Vagina (tissue), 2 donors: ENCODE measurements at places on chromosomes 4 and X. TPM values are rescaled to one million over a fixed set of nuclear protein-coding genes. Genes with fewer than 3 reads are reported as not detected.

The TBX22 gene
- total RNA-seq = not detected

The HTR2C gene
- 1.7 TPM for total RNA-seq

The IDH3G gene
- 118 TPM for total RNA-seq

The PNCK gene
- total RNA-seq = 9.3 TPM

The NEIL3 gene
- total RNA-seq = 0.98 TPM

The MAGEC2 gene
- not detected for total RNA-seq

The PCDH7 gene
- total RNA-seq = 23.1 TPM

The HSFX2 gene
- total RNA-seq = not detected

DNA sequence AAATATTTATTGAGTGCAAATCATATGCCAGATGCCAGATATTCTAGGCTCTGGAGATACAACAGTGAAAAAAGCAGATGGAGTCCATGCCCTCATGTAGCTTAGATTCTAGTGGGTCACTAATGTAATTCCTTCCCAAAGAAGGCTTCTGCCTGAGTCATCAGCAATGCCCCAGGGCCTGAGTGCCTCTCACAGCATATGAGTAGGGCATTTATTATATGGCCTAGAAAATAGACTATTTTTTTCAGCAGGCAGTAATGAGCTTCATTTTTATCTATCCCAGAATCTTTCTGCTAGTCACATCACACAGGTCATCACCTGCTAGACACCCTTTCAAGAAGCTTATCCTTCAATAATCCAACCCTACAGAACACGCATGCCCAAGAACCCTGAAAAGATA, 22.3 kb downstream of the TMEM31 start:
- H3K27ac ChIP-seq = no peak overlapping the region
- no peak for DNase-seq
- H3K36me3 ChIP-seq = no peaks in the 10 kb centered on the region
- H3K4me1 ChIP-seq = no peaks in the 10 kb centered on the region

DNA sequence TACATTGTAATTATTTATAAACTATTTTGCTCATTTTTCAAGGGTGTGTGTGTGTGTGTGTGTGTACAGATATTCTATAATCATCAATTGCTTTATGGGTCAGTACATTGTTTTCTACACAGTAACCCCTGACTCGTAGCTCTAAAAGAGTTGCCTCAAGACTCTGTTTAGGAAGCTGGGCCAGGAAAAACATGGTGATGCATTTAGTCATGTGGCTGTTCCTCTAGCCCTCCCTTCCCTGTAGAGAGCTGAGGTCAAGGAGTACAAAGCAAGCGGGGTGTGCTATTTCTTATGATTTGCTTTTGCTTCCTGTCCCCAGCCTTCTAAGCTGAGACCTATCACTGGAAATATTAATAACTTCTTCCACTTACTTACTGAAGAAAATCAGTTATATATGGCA, 34.8 kb upstream of the SPANXD start:
- H3K27me3 ChIP-seq = no peaks in the 10 kb centered on the region
- H3K4me3 ChIP-seq = no peak overlapping the region
- DNase-seq = no peak
- no peaks in the 10 kb centered on the region for H3K4me1 ChIP-seq

- H3K4me3 ChIP-seq = no peak overlapping the region
- H3K27me3 ChIP-seq = no peaks in the 10 kb centered on the region
- no peak overlapping the region for H3K27ac ChIP-seq
- H3K4me1 ChIP-seq = no peaks in the 10 kb centered on the region
Observed at GRCh38 chrX:15761564-15762191, 23.6 kb downstream of the CA5B start.

GRCh38 chrX:116009346-116009745, 161.2 kb upstream of the AGTR2 start:
- no peaks in the 10 kb centered on the region for H3K4me1 ChIP-seq
- H3K4me3 ChIP-seq = no peak overlapping the region
- no peak for DNase-seq
- no peaks in the 10 kb centered on the region for H3K36me3 ChIP-seq

GRCh38 chr4:8665406-8666360, 73.1 kb downstream of the CPZ start:
- no peak overlapping the region for H3K4me3 ChIP-seq
- no peak for DNase-seq
- no peaks in the 10 kb centered on the region for H3K27me3 ChIP-seq

DNA sequence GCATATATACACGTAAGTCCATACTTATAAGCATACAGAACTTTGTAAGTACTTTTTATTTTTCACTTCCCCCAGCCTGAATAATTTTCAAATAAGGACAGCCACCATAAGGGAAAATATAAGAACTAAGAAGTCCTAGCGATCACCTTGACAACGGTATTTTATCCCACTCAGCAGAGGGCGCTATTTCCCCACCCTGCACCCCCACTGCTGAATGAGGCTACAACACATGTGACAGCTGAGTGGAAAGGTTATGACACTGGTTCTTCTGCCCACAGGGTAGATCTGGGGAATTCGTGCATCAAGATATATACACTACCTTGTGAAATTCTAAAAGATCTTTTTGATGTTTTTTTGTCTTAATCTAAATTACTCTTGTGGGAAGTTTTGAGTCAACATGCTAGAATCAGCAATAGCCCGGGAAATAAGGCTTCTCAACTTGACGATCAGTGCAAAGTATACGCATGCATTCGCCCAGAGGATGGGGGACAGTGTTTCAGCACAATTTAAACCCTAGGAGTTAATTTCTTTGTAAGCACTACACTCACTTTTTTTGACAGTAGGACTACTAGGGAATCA, 151.5 kb downstream of the CORIN start:
- H3K4me1 ChIP-seq = no peaks in the 10 kb centered on the region
- H3K4me3 ChIP-seq = no peak overlapping the region
- no peak overlapping the region for H3K27ac ChIP-seq
- no peak for DNase-seq
- H3K36me3 ChIP-seq = no peaks in the 10 kb centered on the region

- DNase-seq = no peak
- peaks cover 10% of the 10 kb centered on the region for H3K4me1 ChIP-seq
- H3K27me3 ChIP-seq = no peaks in the 10 kb centered on the region
- H3K36me3 ChIP-seq = no peaks in the 10 kb centered on the region
Observed at GRCh38 chr4:140851804-140852203, 95.6 kb upstream of the TBC1D9 start.

GRCh38 chr4:184201179-184201578, 16.5 kb downstream of the ENPP6 start:
- peaks cover 12% of the 10 kb centered on the region for H3K4me1 ChIP-seq
- no peak overlapping the region for H3K4me3 ChIP-seq
- H3K27me3 ChIP-seq = no peaks in the 10 kb centered on the region
- H3K27ac ChIP-seq = no peak overlapping the region
- no peak for DNase-seq

DNA sequence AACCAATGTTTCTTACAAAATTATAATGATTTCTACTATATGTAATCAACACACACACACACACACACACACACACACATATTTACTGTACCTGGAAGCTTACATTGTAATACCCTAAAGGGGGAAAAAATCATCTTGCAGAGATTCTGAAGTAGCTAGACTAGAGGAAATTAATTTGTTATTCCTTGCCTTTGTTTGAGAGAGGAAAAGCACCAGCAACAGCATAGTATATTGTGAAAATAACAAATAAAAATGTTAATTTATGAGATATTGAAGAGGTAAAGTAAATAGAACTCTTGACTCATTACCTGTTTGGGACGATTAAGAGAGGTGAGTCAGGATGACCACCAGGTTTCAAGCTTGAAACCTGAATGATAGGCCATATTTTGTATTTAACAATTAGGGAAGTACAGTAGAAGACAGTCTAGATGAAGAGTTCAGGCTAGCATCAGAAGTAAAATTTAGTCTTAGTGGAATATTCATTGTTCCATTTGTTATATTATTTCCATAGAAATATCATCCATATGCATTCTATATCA, 873.4 kb upstream of the PCDH10 start:
- no peak overlapping the region for H3K4me3 ChIP-seq
- no peaks in the 10 kb centered on the region for H3K36me3 ChIP-seq
- DNase-seq = no peak
- no peaks in the 10 kb centered on the region for H3K27me3 ChIP-seq
- no peak overlapping the region for H3K27ac ChIP-seq
- H3K4me1 ChIP-seq = no peaks in the 10 kb centered on the region

GRCh38 chr4:101237773-101238172, 109.6 kb downstream of the PPP3CA start:
- H3K36me3 ChIP-seq = no peaks in the 10 kb centered on the region
- no peaks in the 10 kb centered on the region for H3K27me3 ChIP-seq
- H3K4me3 ChIP-seq = no peak overlapping the region
- DNase-seq = no peak
- no peak overlapping the region for H3K27ac ChIP-seq

DNA sequence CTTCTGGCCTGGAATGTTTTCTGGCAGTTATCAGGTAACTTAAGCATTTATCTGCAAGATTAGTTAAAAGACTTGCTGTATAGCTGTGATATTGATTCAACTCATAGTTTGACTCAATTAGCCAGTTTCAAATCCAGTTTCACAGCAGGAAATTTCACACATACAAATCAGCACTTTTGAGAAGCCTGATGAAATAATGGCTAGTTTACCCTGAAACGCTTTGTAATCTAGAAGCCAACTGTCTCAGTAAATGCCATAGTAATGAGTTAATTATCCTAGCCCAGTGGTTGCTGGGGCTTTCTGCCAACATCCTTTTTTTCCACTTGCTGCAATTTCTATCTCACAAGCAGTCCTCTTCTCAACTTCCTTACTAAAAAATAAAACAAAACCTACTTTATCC, 53.1 kb downstream of the ARHGEF38 start:
- no peak overlapping the region for H3K4me3 ChIP-seq
- DNase-seq = no peak
- H3K27me3 ChIP-seq = no peaks in the 10 kb centered on the region
- H3K36me3 ChIP-seq = no peaks in the 10 kb centered on the region
